ENCODE measurements at places on chromosomes 2 and 18.

- DNase-seq, result no peak
Observed at GRCh38 chr2:144521686-144522085, 1.8 kb upstream of the ZEB2 start.

DNA sequence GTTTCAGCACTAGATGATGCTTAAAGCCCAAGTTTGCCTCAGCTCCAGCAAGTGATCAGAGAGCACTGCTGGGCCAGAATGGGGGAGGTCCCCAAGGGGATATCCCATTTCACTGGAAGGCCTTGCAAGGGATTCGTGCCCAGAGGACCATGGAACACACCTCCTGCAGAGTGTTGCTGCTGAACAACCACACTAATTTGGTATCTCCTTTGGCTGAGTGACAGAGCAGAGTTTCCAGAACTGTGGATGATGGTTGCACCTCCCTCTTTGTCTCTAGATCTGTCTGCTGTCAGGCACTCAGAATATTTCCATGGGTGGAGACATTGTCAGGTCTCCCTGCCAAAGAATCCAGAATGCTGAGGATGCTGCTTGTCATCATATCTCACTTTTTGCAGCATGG is 484.8 kb upstream of the NETO1 start:
- no peak for DNase-seq

DNA sequence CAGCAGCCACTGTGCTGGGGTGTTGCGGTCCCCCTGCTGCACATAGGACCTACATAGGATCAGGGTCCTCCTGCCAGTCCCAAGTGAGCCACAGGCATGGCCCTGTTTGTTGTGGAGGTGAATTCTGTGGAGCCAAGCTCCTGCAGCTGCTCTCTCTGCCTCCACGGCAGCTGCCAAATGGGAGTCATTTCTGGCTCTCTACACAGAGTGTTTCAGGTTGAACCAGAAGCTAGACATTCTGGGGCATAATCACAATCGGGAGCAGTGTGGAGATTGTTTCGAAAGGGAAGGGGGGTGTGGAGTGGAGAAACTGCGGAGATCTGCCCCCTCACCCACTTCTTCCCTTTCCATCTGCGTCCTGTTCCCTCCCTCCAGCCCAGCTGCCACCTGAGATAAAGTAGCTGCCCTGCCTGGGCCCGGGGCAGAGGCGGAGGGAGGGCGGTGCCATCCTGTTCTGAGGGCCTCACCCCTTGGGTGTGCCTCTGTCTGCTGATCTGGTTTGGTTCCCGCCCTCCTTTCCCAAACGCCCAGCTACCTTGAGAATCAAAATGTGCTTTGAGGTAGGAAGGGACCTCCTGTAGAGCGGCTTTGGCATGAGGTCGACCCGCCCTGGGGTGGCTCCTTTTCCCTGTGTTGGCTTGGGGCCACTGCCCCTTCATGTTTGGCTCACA is 139.4 kb downstream of the WDSUB1 start:
- DNase-seq, result peak; percentile 80

DNA sequence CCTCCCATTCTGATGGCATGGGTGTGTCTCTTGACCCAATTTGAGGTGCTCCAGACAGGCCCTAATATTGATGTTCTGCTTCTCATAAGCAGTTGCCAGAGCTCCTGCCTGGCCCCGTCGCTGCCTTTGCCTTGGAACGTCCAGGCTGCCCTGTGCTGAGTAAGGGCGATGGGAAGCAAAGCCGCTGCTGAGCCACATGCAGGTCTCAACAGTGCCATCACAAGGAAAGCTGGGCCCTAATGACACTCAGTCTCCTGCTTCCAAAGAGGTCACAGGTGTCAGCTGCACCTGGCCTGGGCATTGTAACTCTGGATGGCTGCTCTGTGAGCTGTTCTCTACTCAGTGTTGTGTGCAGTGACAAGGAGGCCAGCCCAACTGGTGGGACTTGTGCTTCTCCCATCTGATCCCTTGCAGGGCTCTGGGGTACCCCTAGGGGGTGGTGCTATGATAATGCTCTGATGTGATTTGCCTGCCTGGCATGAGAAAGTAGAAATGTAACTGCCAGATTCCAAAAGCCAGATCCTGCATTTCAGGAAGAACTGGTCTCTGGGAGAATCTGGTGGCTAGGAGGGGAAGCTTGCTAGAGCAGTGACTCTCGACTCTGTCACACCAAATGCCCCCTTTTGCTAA is 8.7 kb downstream of the TTC39C start:
- no peak for DNase-seq

GRCh38 chr2:2244508-2244907 is 86.6 kb downstream of the MYT1L start:
- no peak for DNase-seq

DNA sequence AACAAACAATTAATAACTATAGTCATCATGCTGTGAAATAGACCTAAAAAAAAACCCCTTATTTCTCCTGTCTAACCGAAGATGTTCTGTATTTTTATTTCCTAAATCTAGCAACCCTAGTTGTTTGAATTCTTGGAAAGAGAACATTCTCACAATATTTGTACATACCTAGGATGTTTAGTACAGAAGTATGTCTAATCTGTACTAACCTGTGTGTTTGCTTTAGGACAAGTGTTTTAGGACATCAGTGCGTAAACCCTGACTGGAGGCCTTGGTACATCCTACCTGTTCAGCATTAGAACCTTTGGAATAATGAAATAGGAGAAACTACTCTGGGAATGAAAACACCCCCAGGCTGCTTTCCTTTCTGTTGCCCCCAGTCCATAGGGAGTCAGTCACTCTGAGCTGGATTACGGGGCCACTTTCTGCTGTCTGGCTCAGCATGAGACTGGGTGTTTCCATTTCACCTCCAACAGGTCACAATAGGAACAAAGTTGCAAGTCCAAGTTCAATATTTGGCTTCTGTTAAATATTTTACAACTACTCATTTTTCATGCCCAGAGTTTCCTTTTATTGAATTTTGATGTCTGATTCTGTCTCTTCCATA is 114.7 kb downstream of the MTX2 start:
- no peak for DNase-seq

DNA sequence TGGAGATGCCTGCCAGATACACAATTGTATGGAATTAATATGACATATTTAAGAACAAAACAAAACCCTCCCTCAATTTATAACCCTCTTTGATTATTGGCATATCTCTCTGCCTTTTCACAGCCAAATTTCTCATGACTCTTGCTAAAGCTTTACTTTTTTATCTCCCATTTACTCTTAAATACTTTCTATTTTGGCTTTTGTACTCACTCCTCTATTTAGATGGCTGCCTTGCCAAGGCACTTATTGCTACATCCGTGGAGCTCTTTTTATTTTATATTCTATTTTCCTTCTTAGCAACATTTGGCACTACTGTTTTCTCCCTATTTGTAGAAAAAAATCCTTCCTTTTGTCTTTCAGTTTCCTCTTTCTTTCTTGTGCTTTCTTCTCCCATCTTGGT is 466.4 kb upstream of the CWC22 start:
- DNase-seq, result no peak
